ENCODE measurements at places on chromosomes 1 and 21.
A peak's percentile ranks its signal among the peaks of the same experiment; 100 is the strongest.

DNA sequence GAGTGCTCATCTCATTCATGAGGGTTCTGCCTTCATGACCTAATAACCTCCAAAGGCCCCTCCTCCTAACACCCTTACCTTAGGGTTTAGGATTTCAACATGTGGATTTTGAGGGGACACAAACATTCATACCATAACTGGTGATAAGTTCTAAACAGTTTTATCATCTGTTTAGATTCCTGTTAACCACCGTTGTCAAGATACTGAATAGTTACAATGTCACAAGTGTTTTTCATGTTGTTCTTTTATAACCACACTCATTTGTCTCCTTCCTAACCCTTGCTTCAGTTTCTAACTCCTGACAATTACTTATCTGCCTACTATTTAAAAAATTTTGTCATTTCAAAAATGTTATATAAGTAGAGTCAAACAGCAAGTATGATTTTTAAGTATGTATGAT lies 86.0 kb downstream of the NCAM2 start:
- DNase-seq, result peak; percentile 21

DNA sequence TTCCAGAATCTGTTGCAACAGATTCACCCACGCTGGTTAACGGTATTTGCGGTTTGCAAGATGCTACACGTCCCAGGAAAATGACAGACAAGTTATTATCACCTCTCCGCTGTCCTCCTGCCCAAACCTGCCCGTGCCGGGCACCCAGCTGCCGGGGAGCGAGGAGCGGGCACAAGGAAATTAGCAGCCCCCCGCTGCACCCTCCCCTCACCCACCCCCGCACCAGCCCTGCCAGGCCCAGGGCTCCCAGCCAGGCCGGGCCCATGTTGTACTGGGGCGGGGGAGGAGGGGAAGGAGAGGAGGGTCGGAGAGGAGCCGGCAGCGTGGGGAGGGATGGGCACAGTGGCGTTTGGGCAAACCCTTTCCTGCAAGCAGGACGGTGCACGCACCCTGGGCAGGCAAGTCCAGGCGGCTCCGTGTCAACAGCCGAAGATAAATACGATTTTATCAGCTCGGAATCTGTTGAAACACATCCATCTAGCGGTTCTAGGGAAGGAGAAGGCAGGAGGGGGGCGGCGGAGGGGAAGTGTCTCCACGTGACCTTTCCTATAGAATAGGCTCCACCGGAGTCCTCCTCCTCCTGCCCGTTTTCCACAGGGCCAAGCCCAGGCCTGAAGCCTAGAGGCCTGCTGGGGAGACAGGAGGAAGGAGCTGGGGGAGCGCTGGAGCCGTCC lies 35.1 kb upstream of the CCDC27 start:
- DNase-seq, result no peak

GRCh38 chr1:52695627-52696026 lies 2.5 kb downstream of the COA7 start:
- no peak for DNase-seq

DNA sequence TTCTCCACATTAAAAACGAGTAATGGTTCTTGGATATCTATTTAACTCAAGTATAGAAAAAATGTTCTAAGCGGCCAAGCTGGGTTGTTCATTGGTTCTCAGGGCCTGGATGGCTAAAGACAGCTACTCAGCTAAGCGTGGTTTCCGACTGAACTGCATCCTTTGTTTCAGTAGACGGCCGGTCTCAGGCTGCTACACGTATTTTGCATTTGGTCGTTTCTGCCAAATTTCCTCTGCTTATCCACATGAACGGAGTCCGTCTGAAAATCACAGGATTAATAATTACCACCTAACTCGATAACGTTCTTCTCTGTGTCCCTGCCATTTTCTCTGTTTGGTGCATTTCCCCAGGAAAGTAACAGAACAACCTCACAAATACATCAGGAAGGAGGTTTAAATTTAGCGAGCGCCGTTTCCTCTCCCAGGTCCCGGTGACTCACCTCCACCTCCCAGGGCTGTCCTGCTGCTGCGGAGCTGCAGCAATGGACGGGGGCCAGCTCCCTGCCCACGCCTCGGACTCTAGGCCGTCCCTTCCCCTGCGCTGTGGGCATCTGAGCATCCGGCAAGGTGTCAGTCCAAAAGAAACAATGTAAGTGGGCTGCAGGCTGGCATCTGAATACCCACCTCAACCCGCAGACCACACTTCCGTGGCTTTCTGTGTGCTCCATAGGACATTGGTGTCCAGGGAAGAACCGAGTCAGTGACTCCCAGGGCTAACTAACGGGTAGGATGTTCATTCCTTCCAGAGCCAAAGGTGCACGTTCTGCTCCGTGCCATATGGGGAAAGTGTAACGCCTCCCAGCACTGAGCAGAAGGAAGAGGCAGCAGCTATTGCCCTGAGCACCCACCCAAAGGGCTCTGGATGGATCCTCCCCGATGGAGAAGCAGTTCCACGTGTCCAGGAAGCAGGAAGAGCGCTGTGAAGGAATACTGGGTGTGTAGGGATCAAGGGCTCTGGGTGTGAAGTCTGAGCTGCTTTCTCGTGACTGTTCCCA lies 4.1 kb upstream of the GABRD start:
- DNase-seq, result no peak

DNA sequence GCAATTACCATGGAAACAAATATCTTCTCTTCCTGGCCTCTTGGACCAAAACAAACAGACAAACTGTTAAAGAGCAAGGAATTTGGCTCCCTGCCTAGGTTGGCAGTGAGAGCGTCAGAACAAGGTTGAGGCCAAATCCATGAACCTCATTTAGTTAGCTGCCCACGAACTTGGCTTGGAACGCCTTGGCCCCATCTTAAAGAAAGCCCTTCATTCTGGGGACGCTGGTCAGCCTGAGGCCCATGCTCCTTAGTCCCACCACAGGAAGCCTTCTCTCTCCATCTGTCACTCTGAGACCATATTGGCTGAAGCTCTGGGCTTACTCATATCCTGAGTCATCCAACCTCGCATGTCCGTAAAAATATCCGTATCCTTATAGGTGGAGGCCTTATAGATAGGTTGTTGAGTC lies 62.4 kb upstream of the DIRAS3 start:
- peak; percentile 42 for DNase-seq

DNA sequence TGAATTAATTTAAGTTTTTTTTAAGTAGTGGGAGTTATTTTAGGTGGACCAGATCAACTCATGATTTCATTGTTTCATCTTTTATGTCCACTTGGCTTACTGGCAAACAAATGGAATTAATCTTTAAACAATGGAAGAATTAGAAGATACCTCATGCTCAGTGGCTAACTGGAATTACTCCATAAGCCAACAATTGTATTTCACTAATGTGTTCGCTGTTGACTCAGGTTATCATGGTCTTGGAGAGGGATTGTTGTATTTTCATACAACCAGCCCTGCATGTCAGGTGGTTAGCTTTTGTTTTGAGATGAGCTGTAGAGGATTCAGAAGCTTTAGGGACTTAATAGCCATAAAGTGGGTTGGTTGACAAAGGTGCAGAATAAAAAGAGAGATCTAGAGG lies 57.2 kb upstream of the HMCN1 start:
- DNase-seq, result no peak

GRCh38 chr1:75134647-75135572 lies 722 bp downstream of the LHX8 start:
- peak; percentile 11 for DNase-seq

DNA sequence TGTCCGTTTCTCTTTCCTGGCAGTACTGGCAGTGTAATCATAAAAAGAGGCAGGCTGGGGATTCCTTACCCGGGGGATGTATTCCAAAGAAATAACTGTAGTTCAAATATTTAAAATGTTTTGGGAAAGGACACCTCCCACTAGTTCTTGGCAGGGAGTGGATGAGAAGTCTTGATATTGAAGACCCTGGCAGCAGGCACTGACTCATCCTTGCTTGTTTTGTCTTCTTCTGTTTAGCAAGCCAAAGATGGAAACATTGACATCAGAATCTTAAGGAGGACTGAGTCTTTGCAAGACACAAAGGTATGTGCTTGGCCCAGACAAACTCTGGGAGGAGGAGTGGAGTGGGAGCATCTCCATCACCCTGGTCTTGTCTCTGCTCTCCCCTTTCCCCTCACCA lies 639 bp downstream of the IL20 start:
- DNase-seq, result peak; percentile 24

- peak; percentile 73 for DNase-seq
Observed at GRCh38 chr1:51535006-51535592, 16.0 kb upstream of the EPS15 start.

- DNase-seq, result no peak
Observed at GRCh38 chr1:2474104-2474844, 1.8 kb upstream of the PLCH2 start.

DNA sequence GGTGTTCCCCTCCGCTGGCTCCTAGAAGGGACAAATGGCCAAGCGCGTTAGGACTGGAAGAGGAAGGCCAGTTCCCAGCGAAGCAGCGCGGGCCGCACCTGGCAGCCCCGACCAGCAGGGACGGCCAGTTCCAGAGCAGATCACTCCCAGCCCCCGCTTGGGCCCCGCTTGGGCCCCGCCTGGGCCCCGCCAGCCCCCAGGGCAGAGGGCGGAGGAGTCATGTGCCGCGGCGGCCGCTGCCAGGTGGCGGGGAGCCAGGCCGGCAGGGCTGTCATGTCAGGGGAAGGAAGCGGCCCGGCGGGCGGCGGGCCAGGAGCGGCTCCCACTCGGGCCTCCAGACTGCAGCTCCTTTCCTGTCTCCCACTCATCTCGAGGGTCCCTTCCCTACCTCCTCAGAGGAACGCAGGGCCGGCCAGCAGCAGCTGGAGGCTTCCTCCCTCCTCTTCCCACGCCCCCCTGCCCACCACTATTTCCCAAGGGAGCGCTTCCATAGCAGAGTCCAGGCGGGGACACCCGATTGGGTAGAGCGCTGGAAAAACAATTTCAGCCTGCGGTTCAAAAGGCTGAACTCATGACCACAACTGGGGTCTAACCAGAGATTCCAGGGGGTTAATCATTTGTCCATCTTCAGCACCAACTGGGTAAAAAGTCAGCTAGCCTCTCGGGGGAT lies 16.5 kb downstream of the ZNF697 start:
- DNase-seq, result peak; percentile 92

GRCh38 chr1:107196973-107197562 lies 56.2 kb downstream of the NTNG1 start:
- DNase-seq, result no peak

GRCh38 chr1:205247130-205247921 lies 19.6 kb downstream of the TMCC2 start:
- DNase-seq, result no peak

Measured in GM03348 (cell line).